Adrenal gland (tissue), 19 donors: ENCODE measurements at places on chromosomes 6 and 20. TPM values are rescaled to one million over a fixed set of nuclear protein-coding genes. Genes with fewer than 3 reads are reported as not detected.
A peak's percentile ranks its signal among the peaks of the same experiment; 100 is the strongest.

DNA sequence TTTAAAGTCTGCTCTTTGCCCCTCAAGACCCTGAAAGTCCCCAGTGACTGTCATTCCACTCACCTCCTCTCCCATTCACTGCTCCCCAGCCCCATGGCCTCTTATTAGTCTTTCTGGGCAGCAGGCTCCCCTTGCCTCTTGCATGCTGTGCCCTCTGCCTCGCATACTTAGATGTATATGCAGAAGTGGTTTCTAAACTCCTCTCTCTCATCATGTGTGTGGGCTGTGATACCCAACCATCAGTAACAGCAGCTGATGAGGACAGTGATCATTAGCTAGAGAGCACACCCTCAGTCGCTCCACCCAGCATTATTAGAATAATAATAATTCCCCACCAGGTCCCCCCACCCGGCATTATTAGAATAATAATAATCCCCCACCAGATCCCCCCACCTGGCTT, 14.5 kb downstream of the PKIG start:
- H3K4me3 ChIP-seq, result no peak overlapping the region
- no peaks in the 10 kb centered on the region for H3K27me3 ChIP-seq
- H3K27ac ChIP-seq, result peak overlapping the region; percentile 88
- H3K4me1 ChIP-seq, result peaks cover 41% of the 10 kb centered on the region
- H3K36me3 ChIP-seq, result no peaks in the 10 kb centered on the region

DNA sequence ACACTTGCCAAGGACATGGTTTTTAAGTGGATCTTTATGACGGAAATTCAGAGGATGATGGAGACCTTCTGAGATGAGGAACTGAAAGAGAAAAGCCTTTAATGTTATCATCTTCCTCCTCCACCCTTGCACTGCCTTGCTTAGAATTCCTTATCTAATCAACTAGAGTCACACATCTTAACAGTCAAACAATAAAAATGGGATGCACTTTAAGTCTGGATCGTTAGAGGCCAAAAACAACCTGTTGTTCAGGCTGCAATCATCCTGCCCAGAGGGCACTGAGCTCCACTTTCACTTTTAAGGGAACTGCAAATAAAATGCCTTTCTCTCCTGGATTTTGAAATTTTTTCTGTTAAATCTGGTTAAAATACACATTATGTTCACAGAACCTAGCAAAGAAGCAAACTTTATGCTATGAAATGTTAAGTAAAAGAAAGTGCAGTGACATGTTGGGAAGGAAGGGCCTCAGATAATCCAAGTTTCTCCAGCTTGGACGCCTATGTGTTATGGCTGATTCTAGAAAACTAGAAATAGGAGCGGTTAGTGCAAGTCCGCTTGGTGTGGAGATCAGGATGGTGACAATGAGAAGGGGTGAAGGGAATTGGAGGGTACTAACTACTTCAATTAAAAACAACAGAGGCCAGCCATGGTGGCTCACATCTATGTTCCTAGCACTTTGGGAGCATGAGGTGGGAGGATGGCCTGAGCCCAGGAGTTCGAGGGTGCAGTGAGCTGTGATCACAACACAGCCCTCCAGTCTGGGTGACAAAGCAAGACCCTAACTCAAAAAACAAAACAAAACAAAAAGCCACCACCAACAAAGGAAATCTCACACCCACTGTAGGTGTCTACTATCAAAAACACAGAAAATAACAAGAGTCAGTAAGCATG, 66.4 kb upstream of the KIF13A start:
- H3K27me3 ChIP-seq, result no peaks in the 10 kb centered on the region

DNA sequence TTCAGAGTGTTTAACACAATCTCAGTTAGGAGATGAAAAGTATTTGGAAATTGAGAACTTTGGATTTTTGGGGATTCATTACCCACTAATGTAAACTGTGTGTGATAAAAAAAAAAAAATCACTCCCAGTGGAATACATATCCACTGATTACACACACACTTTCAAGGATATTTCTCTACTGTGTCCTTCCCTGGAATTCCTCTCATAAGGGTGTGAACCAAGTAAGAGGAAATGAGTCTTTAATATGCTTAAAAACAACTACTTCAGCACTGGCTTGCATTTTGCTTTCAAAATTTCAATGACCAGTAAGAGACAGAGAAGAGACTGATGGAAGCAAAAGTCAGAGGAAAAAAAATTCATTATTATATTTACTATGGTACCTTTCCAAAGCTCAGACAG, 24.5 kb upstream of the MYCT1 start:
- DNase-seq, result no peak
- no peak overlapping the region for H3K27ac ChIP-seq
- no peaks in the 10 kb centered on the region for H3K27me3 ChIP-seq

GRCh38 chr6:393391-394221, 2.1 kb downstream of the IRF4 start:
- no peak for DNase-seq
- H3K27me3 ChIP-seq, result peaks cover 52% of the 10 kb centered on the region
- H3K36me3 ChIP-seq, result no peaks in the 10 kb centered on the region
- no peak overlapping the region for H3K4me3 ChIP-seq
- H3K27ac ChIP-seq, result no peak overlapping the region
- H3K4me1 ChIP-seq, result peaks cover 21% of the 10 kb centered on the region

- no peaks in the 10 kb centered on the region for H3K4me1 ChIP-seq
- H3K27ac ChIP-seq, result no peak overlapping the region
- H3K36me3 ChIP-seq, result no peaks in the 10 kb centered on the region
- H3K27me3 ChIP-seq, result peaks cover 8% of the 10 kb centered on the region
- H3K4me3 ChIP-seq, result no peak overlapping the region
These were observed 16.3 kb upstream of the POPDC3 start for GRCh38 chr6:105196076-105196475.

- no peak for DNase-seq
- no peaks in the 10 kb centered on the region for H3K36me3 ChIP-seq
- H3K4me1 ChIP-seq, result peaks cover 9% of the 10 kb centered on the region
- H3K4me3 ChIP-seq, result no peak overlapping the region
These were observed 5.4 kb downstream of the EPM2A start for GRCh38 chr6:145729887-145730286.

GRCh38 chr6:90538278-90539046, 48.4 kb downstream of the MAP3K7 start:
- H3K4me3 ChIP-seq, result no peak overlapping the region
- H3K27ac ChIP-seq, result no peak overlapping the region
- no peaks in the 10 kb centered on the region for H3K27me3 ChIP-seq
- peak; percentile 25 for DNase-seq
- H3K36me3 ChIP-seq, result no peaks in the 10 kb centered on the region

- DNase-seq, result no peak
- H3K36me3 ChIP-seq, result no peaks in the 10 kb centered on the region
- H3K27me3 ChIP-seq, result no peaks in the 10 kb centered on the region
- H3K4me1 ChIP-seq, result no peaks in the 10 kb centered on the region
- H3K27ac ChIP-seq, result no peak overlapping the region
These were observed 406.2 kb upstream of the MMS22L start for GRCh38 chr6:97689078-97689754.

DNA sequence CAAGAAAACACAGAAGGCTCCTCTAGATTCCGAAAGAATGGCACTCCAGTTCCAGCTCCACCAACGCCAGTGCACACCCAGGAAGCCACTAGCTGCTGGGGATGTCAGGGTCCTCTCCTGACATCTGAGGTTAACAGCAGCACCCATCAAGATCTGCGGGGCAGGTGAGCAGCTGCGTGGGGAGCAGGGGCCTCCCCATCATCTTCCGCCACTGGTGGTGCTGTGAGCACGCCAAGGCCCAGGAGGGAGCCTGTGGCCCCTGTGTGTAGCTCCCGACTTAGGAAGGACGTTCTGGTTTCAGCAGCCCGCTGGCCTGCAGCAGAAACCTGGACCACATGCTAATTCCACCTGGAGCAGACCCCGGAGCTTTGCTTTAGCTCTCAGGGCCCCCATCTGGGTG, 386.2 kb downstream of the TAF4 start:
- no peak overlapping the region for H3K4me3 ChIP-seq
- H3K4me1 ChIP-seq, result no peaks in the 10 kb centered on the region
- H3K27ac ChIP-seq, result no peak overlapping the region
- H3K27me3 ChIP-seq, result no peaks in the 10 kb centered on the region
- no peaks in the 10 kb centered on the region for H3K36me3 ChIP-seq

GRCh38 chr6:129089357-129089756, 206.4 kb downstream of the LAMA2 start:
- H3K4me1 ChIP-seq, result no peaks in the 10 kb centered on the region
- H3K36me3 ChIP-seq, result no peaks in the 10 kb centered on the region
- H3K27ac ChIP-seq, result no peak overlapping the region
- DNase-seq, result no peak
- no peaks in the 10 kb centered on the region for H3K27me3 ChIP-seq
- H3K4me3 ChIP-seq, result no peak overlapping the region

DNA sequence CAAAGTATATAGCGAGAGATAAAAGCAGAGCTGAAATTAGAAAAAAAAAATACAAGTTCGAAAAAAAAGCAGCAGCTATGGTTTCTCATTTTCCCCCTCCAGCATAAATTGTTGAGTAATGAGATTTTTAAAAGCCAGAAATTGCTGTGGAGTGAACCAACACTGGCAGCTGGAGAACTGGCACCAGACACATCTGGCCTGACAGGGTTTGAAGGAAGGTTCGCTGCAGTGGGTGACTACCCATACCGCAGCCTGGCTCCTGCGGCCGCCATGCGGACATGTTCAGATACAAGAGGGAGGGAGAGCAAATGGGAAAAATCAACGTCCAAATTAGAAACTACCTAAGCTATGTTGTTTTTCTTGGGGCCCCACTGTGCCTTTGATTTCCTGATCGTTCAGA, 3.3 kb downstream of the APCDD1L start:
- H3K4me3 ChIP-seq, result no peak overlapping the region
- no peaks in the 10 kb centered on the region for H3K36me3 ChIP-seq
- peaks cover 28% of the 10 kb centered on the region for H3K27me3 ChIP-seq
- H3K27ac ChIP-seq, result no peak overlapping the region
- DNase-seq, result no peak

DNA sequence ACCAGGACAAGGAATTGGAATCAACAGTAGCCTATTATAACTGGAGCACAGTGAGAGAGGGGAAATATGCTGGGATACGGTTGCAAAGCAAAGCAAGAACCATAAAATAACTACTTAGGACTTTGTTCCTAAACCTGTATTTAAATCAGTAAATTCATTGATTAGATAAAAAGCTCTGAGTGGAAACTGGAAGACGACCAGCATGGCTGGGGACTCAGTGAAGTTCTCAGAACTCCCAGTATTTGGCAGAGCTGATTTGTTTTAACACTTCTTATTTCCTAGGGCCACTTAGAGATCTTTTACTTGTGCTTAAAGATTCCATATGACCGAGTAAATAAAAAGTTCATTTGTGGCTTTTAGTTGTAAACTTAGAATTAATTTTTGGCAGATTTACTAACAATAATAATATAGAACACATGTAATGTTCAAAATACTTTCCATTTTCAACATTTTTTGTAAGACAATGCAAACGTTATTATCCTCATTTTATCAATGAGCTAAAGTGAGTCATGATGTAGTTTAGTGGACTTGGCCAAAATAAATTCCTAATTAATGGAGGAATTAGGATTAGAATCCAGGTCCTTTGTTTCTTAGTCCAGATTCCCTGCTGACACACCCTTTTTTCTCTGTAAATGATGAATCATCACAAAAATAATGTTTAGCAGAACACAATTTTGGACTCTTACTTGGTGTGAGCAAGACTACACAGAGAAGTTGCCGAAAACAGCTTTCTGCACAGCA, 392.9 kb downstream of the GJA1 start:
- no peak for DNase-seq
- no peaks in the 10 kb centered on the region for H3K27me3 ChIP-seq
- H3K27ac ChIP-seq, result no peak overlapping the region

- H3K4me3 ChIP-seq, result no peak overlapping the region
- no peaks in the 10 kb centered on the region for H3K27me3 ChIP-seq
- no peaks in the 10 kb centered on the region for H3K4me1 ChIP-seq
- no peaks in the 10 kb centered on the region for H3K36me3 ChIP-seq
- DNase-seq, result no peak
- no peak overlapping the region for H3K27ac ChIP-seq
These were observed 391.2 kb downstream of the THBS2 start for GRCh38 chr6:168862346-168862980.

GRCh38 chr6:160400446-160400845, 52.3 kb downstream of the SLC22A3 start:
- DNase-seq, result no peak
- no peaks in the 10 kb centered on the region for H3K27me3 ChIP-seq
- peaks cover 3% of the 10 kb centered on the region for H3K4me1 ChIP-seq
- no peaks in the 10 kb centered on the region for H3K36me3 ChIP-seq
- no peak overlapping the region for H3K4me3 ChIP-seq

DNA sequence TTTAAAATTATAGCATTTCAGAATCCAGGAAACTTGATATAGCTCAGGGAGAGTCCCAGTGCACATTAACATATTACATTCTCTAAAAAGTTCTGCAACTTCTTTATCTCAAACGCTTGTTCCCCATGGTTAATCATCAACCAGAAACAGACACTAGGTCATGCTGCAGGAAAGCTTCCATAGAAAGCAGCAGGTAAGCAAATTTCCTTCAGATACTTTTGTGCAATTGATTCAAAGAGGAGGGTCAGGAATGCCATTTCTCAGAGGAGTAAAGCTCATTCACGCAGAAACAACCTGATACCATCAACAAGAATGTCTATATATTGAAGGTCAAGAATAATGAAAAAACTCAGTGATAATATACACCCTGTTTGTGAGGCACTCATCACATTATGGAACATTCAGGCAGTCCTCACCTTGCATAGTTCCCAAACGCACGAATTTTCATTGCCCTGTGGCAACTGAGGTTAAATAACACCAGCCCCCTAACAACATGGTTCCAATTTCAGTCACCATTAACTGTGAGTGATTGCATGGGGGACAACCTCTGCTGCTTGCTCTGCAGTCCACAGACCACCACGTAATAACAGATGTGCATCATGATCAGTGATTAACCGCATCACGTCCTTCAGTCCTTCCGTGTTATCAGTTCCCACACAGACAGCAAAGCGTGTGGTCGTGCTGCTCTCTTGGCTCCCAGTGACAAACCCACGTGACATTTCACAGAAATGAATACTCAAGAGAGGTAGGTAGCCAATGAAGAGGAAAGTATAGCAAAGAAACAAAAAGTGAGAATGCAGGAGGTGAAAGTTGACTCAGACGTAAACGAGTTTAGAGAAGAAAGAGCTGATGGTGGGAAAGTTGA, 95.7 kb downstream of the LY86 start:
- no peaks in the 10 kb centered on the region for H3K27me3 ChIP-seq
- no peak for DNase-seq
- H3K27ac ChIP-seq, result no peak overlapping the region
- H3K36me3 ChIP-seq, result no peaks in the 10 kb centered on the region
- H3K4me1 ChIP-seq, result peaks cover 34% of the 10 kb centered on the region

- no peaks in the 10 kb centered on the region for H3K27me3 ChIP-seq
- peak overlapping the region; percentile 76 for H3K27ac ChIP-seq
- peak; percentile 61 for DNase-seq
These were observed 44.8 kb downstream of the FGD2 start for GRCh38 chr6:37050045-37050853.

The NFATC2 gene
- 7.7 TPM for total RNA-seq

The SGK2 gene
- total RNA-seq, result 0.79 TPM

The NUS1 gene
- total RNA-seq, result 15.1 TPM

The MAP3K5 gene
- 244 TPM for total RNA-seq

The COL10A1 gene
- total RNA-seq, result 0.12 TPM

The SLC17A9 gene
- 4.6 TPM for total RNA-seq

The PSMB8 gene
- 67.5 TPM for total RNA-seq

The BPIFB4 gene
- not detected for total RNA-seq

The DEFB124 gene
- not detected for total RNA-seq

The HLA-DOB gene
- total RNA-seq, result not detected

The LGSN gene
- not detected for total RNA-seq

The TRIM31 gene
- total RNA-seq, result not detected

The CABLES2 gene
- total RNA-seq, result 5.6 TPM

The AGER gene
- total RNA-seq, result 1.7 TPM
